HTR-8/SVneo (cell line): ENCODE measurements at places on chromosomes 11 and 22.

DNA sequence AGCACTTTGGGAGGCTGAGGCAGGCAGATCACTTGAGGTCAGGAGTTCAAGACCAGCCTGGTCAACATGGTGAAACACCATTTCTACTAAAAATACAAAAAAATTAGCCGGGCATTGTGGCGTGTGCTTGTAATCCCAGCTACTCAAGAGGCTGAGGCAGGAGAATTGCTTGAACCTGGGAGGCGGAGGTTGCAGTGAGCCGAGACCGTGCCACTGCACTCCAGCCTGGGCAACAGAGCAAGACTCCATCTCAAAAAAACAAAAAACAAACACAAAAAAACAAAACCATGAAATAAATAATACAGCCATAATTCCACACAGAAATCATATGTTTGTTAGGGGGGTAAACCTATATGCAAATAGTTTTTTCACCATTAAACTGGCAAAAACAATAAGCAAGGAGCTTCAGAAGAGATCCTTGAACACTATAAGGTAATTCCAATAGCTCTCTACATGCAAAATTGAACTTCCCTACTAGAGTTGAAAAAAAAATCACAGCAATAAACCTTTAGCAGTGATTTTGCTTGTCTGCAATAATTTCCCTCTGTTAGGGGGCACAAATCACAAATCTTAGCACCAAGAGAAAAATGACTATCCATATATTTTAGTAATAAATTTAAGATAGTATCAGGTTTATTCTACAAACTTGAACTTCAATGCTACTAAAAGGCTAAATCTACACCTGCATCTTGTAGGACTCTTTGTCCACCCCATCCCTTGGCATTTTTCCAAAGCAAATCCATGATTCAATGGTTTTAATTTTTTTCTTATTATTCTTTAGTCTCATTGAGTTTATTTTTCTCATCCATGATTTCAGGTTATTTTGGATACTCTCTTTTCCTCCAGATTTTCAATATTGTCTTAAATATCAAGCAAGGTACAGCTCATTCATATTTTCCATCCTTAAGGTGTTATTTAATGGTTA, 3.9 kb downstream of the CSTF3 start:
- no peak for DNase-seq

DNA sequence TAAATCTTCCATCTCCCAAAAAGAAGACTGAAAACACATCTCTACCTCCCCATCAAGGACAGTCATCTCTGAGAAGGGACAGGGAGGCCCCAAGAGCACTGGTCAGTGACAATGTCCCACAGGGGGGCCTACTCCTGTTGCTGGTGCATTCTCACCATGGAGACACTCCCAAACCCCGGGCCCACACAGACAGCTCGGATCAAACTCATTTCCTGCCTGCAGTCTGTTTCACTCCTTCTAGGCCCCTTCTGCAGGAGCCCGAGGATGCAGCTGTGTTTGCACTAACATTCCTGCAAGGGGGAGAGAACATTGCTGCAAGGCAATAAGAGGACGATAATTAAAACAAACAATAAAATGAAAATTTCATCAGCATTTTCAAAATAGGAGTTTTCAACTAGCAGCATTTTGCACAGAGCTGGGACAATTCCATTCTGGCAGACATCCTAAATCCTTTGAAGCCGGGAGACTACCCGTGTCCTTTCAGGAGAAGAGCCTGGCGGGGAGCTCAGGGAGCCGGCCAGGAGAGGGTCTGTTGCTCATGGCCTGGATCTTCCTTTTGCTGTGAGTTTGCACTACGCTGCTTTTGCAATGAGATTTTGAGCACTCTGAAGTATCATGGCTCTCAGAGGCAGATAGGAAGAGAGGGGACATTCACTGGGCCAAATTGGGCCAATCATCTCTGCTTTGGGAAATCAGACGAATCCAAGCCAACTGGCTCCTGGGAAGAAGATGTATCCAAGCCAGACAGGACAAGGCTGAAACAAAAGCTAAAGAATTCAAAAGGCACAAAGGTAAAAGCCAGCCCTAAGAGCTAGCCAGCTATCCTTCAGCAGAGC, 33.2 kb downstream of the SPATA19 start:
- DNase-seq, result no peak

- peak; percentile 86 for DNase-seq
These were observed 94.1 kb downstream of the SWAP70 start for GRCh38 chr11:9757809-9758636.

- DNase-seq, result no peak
These were observed 78.8 kb upstream of the HORMAD2 start for GRCh38 chr22:30001459-30001858.

DNA sequence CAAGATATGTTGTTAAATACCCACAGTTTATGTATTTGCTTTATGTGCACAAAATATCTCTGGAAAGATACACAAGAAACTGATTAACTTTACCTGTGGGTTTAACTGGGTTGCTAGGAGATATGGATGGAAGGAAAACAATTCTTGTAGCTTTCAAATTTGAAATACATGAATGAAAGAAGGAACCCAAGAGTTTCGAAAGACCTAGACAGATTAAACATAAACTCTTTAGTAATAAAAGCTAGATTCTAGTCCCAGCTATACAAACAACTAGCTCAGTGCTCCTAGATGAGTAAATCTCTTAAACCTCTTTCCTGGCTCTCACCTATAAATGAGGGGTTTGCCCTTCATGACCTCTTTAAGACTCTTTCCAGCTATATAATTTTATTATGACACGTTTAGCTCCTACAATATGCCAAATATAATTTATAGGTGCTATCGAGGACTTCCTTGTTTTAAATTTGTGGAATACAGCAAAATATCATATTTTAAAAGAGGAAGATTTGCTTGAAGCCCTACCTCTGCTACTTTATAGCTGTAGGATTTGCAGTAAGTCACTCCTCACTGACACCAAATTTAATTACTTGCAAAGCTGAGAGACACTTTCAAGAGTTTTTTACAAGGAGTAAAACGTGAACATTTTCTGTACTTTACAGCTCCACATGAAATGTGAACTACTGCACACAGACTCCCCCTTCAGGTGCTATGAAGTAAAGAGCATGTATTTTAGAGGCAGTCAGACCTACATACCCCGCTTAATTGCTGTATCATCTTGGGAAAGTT, 50.7 kb downstream of the RRAS2 start:
- DNase-seq, result peak; percentile 45

DNA sequence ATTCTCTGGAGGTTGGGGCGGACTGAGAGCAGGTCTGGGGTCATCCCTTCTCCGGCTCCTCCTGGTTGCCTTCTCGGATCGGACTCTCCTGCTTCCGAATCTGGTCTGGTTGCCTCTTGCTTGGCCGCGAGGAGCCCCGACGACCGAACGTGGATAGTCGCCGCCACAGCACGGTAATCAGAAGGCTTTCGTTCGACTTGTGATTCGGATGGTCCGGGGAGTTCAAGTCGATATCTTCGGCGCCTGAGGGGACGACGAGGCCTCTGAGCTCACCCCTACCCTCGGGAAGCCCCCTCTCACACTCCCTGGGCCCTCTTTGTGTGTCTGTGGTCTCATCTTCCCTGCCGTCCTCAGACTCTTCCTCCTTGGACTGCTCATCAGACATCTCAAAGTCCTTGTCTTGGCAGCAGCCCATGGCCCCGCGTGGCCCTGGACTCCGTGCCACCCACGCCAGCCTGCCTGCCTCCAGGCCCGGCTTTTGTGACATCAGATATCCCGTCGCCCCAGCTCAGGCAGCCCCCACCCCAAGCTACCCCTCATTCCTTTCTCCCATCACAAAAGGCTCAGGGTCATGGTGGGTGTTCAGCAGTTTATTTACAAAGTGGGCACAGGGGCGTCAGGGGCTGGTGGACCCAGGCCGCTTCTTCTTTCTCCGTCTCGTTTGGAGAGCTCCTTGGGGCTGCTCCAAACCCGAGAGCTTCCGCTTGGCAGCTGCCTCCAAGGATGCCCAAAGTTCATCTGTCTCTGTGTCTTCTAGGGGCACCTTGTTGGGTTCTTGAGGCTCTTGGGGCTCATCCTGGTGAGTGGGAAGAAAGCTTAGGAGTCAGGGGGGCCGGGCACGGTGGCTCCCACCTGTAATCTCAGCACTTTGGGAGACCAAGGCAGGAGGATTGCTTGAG, at the start of gene TEX54:
TEX54 (minus strand) TSS at position 506 of the 899 bp plus-strand sequence.
- DNase-seq, result no peak

DNA sequence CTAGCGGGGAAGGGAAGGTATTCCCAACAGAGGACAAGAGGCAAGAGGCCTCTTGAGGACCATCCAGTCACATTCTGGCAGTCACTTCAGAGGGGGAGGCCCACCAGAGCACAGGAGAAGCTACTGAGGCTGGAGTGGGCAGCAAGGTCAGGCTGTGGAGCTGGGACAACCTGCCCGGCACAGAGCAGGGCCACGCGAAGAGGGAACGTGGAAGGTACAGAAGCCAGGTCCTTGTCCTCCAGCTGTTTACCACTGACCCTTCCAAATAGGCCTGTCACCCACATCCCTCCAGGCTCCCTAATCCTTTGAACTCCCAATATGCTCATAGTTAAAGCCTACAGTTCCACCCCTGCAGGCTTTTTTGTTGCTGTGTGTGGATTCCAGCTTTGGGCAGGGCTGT, 76.9 kb downstream of the IGLL1 start:
- DNase-seq, result no peak

DNA sequence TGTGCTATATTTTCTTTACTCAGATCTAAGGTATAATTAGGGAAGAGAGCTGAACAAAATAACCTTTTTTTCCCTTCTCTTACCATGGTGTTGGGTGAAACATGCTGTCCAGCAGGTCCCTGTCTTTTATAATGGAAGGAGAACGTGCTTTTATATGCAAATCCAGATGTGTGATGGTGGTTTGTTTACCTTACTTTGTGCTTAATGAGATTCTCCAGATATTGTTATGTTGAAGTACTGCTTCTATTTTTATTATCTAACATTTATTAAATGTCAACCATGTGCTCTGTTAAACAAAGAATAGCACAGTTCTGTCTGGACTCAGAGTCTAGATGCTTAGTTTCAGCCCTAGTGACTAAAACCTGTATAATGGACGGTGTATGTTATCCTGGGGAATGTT, 10.1 kb upstream of the GRIK4 start:
- DNase-seq, result no peak

- no peak for DNase-seq
These were observed 399.5 kb downstream of the BUD13 start for GRCh38 chr11:116373104-116373944.

GRCh38 chr22:23242473-23243001, 62.2 kb downstream of the BCR start:
- no peak for DNase-seq

GRCh38 chr11:45264839-45265515, 21.2 kb downstream of the SYT13 start:
- DNase-seq, result peak; percentile 52

DNA sequence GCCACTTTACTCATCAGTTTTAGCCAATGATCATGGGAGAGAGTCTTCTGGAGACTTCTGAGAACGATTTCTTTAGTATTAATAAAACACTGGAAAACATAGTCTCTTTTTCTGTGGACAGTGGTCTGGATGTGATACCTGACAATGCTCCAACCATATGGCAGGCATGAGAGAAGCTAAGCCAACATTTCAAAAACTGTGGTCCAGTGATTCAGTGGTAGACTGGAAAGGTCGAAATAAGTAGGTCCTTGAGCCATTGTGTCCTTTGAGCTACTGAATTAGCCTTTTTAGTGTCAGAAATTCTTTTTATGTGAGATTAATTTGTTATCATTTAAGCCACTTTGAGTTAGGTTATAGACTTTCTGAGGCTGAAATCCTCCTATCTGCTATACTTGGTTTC, 197.7 kb upstream of the CTSC start:
- DNase-seq, result no peak
